ENCODE measurements at places on chromosomes 5 and 9.

DNA sequence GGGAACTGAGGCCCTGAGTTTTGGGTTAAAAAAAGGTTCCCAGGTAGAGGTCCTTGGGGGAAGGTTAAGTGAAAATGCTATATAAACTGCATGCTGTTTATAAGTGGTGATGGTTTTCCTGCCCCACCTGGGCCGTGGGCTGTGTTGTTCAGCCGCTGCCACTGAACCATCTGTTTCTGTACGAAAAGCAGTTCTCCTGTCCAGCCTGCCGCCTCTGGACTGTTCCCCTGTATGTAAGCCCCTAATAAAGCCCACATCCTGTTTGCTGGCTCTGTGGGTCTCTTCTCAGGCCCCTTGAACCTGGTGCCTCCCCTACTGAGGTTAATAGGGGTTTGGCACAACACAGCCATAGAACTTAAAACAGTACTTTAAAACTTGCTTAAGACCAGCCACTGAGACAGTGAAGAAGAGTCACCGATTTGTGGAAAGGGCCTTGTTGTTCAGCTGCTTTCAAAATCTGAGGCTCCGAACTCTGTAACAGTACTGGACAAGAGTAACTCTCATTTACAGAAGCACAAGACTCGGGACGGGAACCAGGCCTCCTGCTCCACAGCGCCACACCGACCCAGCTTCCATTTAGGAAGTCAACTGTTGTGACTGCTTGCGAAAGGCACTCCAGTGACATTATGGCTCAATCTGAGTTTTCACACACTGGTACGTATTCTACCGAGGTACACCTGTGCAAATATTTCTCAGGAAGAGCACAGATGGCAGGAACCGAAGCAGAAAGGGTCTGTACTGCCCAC lies 192.5 kb downstream of the CDK5RAP2 start:
- no peak for DNase-seq

DNA sequence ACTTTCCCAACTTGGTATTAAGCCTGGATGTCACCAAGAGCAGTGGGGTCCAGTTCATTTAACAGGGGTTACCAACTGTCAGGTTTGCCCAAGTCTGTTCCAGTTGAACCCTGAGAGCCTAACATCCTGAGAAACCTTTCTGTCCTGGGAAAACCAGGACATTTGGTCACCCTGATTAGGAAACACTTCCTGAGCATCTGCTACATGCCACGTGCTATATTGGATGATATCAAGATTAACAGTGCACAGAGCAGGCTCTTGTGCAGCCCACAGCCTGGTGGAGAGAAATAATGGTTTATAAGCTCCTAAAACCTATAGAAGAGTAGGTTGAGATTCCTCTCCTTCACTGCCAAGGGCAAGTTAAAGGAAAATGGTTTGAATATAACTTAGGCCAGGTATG lies 102.9 kb upstream of the RAD23B start:
- DNase-seq = no peak

GRCh38 chr5:62299101-62299500 lies 6.9 kb upstream of the KIF2A start:
- DNase-seq = no peak

DNA sequence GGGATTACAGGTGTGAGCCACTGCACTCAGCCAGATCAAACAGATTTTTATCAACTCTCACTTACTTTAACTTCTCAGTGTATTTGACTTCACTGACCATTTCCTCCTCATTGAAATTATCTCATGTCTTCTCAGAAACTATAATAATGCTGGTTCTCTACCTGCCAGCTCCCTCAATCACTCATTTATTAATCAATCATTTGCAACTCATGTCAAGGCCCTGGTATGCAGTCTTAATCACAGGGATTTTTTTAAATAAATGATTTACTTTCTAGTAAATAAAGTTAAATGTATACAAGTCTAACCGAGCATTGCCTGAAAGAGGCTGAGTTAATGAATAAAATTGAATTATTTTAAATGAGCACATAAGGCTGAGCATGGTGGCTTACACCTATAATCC lies 63.3 kb downstream of the PLPP1 start:
- DNase-seq = no peak

DNA sequence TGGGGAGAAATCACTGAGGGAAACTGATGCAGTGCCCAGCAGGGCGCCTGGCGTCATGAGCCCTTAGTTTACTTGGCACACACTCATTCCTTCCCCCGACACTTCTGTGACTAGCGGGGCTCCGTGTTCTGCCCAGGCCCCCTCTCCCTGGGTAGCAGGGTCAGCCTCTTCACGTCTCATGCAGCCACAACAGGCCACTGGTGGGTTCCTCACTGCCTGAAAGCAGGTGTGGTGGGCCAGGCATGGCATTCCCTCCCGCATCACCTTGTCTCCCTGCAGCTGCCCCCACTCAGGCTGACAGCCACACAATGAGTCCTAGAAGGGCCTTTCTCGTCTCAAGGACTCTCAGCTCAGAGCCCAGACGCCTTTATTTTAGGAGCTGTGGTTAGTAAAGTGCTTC lies 51.1 kb upstream of the CPLX2 start:
- DNase-seq = no peak

DNA sequence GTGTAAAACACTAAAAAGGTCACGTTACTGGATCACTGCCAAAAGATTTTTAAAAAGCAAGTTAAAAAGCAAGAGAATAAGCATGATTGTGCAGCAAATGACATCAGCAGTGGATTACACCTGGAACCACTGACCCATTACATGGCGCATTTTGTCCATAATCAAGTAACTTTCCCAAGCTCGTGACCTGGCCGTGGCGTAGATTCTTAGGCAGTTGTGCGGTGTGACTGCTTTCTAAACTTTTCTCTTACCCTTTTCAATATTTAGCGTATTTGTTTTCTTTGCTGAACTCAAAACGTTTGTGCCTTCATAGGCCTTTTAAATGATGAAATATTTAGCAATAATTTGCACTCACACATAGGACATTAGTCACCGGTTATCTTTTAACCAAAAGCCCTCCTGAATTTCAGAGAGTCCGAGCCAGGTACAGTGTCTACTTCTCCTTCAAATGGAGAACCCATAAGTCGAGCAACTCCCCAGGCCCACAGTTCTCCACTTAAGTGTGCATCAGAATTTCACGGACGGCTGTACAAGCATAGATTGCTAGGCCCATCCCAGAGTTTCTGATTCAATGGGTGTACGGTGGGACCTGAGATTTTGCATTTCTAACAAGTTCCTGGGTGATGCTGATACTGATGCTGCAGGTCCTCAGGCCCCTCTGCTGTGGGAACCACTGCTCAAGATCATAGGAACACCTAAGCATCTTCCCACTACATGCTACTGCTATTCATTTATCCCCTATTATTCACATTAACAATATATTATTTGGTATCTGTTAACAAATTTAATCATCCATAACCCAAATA lies 144.4 kb downstream of the GLIS3 start:
- no peak for DNase-seq

DNA sequence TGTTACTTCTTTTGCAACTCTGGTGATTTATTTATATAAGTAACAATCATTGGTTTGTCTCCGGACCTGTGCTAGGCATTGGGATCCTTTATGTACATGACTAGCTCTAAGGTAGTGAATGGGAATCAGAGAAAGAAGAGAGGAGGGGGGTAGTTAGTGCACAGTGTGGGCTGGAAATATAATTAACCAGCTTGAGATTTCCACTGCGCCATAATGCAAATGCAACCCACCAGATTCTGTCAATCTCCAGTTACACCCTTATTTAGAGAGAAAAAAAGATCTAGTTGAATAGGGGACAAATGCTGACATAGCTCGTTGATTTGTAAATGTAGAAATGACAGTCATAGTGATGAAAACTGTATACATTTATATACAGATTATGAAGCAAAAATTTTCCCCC lies 342.2 kb upstream of the SLC30A5 start:
- DNase-seq = no peak

GRCh38 chr9:136614967-136615623 lies 47.6 kb upstream of the EGFL7 start:
- no peak for DNase-seq

- DNase-seq = no peak
Measured at GRCh38 chr9:137580209-137580953, 1.7 kb upstream of the DPH7 start.

DNA sequence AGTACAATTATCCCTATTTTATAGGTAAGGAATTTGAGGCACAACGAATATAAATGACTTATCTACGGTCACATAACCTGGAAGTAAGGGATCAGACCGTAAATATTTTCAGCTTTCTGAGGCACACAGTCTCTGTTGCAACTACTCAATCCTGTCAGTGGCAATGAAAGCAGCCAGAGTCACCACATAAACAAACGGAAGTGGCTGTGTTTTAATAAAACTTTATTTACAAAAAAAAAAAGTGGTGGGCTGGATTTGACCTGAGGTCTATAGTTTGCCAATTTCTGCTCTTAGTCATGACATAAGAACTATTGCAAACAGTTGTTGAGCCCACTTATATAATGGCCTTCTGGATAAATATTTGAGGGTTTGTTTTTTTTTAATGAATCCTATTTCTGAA lies 29.6 kb downstream of the ZNF366 start:
- no peak for DNase-seq

DNA sequence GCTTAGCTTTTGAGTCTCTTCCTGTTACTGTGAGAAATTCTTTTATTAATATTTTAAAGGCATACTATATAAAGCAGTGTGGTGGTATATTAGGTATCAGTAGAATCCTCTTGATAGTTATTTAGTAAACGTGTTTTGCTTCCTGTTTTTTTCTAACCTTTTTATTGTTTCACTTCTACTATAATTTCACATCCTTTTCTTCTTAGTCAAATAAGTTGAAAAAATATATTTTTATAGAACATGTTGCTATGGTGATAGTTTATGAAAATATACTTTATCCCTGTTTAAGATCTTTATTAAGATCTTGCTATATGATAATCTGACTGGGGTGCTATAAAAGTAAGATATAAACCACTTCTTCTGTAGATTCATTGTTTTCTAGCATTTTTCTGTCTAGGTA lies 2.1 kb downstream of the POLK start:
- DNase-seq = no peak

DNA sequence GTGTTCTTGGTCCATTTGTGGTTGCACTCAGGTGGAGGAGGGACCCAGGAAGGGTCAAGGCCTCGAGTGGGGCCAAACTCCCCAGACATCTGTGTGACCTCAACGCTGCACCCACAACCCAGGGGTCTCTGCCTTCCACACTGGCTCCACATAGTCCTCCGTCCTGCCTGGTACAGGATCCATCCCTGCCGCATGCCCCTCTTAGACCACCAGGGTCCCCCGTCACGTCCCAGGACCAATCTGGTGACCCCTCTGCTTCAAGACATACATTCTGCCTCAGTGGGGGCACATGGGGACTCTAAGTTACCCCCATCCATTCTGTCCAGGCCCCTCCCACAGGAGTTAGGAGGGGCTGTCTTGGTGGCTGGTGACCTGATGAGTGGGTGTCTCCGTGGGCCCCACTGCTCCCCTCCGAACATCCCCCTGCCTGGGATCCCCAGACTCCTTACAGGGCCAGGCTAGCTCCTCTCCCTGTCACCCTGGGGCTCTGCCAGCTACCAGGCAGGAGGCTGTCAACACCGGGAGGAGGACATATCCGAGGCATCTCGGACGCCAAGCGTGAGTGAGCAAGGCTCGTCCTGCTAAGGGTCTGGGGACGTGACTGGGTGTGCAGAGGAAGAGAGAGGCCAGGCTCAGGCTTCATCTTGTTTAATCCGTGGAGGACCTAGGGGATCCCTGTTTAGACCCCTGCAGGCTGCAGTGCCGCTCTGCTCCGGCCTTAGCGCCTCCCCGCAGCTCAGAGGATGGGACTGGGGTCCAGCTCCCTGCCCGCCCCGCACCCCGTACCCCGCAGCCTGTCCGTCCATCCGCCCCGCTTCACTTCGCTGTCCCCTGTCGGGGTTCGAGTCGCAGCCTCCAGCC lies 32.3 kb downstream of the TSPAN17 start:
- no peak for DNase-seq

DNA sequence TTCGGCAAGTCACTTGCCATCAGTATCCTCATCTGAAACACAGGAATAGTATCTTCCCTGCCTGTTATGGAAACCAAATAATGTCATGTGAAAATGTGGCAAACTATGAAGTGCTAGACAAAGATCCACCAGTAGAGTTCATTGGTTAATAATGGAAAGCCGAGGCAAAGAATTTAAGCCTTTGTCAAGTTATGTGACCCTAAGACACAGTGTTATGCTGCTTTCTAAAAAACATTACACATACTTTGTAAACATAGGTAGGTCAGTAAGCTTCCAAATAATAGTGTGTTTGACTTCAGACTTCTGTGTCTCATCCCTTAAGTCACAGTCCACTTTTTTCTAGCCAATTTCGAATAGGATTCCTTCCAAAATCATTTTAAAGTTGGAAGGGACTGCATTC lies 6.0 kb downstream of the PTAR1 start:
- DNase-seq = no peak

GRCh38 chr9:91750343-91750742 lies 199.7 kb downstream of the ROR2 start:
- DNase-seq = no peak

DNA sequence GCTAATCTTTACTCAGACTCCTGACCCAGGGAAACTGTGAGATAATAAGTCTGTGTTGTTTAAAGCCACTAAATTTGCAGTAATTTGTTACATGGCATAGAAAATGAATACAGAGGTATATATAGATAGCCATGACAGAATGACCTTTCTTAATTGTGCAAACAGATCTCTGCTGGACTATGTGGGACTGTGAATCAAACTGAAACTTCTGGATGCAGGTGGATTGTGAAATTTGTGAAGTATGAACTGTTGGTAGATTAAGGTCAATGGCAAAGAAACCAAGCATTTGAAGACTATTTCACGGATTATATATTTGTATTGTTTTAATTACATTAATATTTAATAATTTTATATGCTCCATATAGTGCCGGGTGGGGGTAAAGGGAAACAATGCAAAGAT lies 52.2 kb upstream of the GPR151 start:
- DNase-seq = no peak

DNA sequence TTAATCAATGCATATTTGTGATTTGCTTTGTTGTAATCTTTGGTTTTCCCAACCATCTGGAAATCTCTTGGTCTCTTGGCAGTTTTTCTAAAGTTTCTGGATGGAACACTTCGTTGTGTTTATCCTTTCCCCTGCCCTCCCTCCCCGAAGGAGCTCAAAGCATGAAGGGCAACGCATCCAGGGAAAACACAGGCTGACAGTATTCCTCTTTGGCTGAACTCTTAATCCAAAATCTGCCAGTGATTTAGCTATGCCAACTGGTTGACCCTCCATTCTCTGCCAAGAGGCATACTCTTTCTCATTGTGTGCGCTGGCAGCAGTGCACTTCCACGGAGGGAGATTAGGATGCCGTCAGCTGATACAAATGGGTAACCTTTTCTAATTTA lies 20.5 kb downstream of the ZBTB34 start:
- no peak for DNase-seq
